ENCODE measurements at places on chromosomes 3 and 15. TPM values are rescaled to one million over a fixed set of nuclear protein-coding genes. Genes with fewer than 3 reads are reported as not detected.

GRCh38 chr3:168155303-168155702 lies 59.6 kb upstream of the GOLIM4 start:
- no peak for DNase-seq

DNA sequence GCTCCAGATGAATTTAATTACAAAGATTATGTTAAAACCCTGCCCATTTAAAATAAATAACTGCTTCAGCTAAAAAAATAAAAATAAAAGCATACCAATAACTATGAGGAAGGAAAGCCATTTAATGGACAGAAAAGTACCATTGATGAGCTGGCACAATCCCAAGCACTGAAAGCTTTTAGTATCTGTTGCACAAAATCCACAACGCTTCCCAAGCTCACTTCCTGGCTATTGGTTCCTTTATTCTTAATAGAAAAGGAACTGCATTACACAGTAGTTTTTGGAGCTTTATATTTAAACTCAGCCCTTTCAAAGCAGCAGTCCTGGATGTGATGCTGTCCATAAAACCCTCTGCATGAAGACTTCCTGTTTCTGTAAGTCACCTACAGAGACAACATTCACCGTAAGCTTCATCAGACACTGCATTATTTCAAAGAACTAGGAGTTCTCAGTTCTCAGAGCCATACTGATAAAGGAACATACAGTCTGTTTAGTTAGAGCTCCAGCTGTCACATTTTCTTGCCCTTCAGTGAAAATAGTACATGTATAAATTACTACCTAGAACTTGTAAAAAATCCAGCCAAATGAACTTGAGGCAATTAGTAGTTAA lies 81.5 kb downstream of the CSNK1G1 start:
- peak; percentile 24 for DNase-seq

GRCh38 chr15:85899927-85900326 lies 105.2 kb upstream of the KLHL25 start:
- no peak for DNase-seq

DNA sequence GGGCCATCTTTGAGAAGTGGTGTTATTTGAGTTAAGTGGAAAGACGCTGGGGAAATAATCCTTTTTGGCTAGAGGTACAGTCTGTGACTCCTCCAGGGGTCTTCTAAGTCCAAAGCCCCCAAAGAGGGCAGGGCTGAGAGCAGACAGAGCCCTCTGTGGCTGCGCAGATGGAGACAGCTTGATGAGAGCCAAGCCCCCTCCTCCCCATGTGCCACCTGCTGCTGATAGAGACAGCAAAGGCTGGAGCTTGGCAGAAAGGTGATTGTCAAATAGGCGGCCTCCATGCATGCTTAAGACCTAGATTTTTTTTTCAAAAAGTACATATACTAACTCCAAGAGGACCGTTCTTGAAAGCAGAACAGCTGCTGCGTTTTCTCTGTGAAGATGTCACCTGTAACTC lies 72.4 kb downstream of the CRYGS start:
- DNase-seq: no peak

DNA sequence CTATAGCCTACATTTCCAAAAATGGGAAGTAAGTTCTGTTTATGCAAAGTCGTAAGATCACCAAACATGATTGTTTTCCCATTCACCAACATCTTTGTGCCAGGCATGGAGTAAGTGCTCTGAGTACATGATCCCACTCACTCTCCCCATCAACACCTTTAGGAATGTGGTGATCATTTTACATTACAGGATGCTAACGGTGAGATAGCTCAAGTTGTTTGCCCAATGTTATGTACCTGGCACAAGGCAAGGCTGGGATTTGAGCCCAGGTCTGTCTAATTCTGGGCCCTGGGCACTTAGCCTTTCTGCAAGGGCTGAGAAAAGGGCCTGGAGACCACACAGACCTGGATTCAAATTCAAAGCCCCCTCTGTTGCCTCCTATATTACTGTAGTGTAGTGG lies 581.7 kb upstream of the CFAP20DC start:
- no peak for DNase-seq

GRCh38 chr3:53236112-53236841 lies 19.5 kb downstream of the TKT start:
- DNase-seq: no peak

Gene NRG4
- polyA plus RNA-seq: not detected

DNA sequence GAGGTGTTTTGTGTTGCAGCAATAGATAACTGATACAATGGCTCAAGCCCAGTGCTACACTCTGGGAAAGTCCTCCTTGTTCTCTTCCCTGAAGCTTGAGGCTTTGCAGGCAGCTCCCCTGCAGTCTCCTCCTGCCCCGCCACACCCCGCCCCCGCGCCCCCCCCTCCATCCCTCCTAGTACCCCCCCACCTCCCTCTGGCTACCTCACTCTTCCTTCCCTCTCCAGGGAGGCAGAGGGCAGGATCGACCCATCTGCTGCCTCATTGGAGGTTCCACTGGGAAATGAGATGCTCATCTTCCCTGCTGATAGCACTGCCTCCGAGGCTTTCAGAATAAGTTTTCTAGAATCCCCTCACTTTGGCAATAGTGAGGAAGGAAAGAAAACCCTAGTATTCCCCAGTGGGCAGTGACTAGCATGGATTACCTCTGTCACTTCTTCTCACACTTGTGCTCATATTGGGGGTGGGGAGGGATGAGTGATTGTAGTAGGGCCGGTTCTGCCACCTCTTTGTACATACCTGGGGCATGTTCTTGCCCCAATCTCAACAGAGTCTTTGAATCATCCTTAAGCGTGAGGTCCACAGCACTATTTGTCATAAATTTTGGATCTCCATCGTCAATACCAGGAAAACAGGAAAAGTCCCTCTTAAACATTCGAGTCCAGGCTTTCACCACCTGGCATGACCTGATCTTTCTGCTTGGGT lies 16.3 kb upstream of the RAB7A start:
- no peak for DNase-seq

DNA sequence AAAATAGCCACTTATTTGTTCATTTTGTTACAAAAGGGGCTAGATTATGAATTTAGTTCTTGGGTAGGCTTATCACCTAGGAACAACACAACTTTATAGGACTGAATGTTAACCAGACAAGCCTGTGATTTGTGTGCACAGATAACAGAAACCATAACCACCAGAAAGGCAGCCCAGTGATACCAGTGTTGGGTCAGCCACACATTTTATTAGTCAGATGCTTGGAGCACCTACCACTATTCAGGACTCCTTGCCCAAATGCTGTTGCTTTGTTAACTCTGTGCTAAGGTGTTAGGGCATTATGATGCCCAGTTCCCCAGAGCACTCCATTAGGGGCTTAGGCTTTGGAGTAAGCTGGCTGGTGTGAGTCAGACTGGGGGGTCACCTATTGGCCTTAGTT lies 22.5 kb downstream of the PLCL2 start:
- DNase-seq: no peak

GRCh38 chr3:139519998-139520737 lies 19.4 kb downstream of the RBP1 start:
- DNase-seq: no peak

DNA sequence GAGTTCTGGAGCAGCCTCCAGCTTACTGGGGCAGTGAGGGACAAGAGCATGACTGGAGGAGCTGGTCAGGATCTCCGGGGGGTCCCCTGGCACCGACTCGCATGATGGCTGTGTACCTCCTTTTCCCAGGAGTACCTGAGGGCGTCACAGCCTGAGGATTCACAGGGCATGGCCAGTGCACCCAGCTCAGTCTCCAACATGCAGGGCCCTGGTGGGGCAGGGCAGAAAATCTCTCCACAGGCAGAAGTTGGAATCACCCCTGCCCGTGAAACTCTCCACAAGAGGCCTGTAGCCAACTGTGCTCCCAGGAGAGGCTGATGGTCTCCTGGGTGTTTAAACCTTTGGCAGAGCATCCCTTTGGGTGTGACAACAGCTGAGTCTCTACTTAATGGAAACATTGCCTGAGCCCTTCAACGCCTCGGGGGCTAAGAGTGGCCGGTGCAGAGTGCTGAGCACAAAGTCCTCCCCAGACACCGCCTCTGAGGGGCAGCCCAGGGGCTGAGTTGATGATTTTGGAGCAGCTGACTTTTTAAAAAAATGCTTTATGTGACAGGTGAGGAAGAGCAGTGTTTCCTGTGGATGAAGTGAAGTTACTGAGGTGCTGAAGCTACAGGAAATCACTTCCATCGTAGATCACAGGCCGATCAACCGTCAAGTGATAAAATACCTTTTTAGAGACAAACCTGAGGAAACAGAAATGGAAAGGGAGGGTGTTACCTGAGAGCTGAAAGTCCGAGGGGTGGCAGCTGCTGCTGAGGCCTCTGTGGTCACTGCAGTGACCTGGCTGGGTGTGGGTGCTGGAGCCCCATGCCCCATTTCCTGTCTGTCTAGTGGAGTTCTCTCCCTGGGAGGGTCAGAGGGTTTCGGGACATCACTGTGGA lies 21.9 kb upstream of the CXCR6 start:
- no peak for DNase-seq

GRCh38 chr3:102830415-102830814 lies 395.6 kb downstream of the ZPLD1 start:
- DNase-seq: no peak

- no peak for DNase-seq
These were observed 32.6 kb downstream of the PLCL2 start for GRCh38 chr3:16917256-16917935.

GRCh38 chr3:177466074-177466473 lies 268.8 kb upstream of the TBL1XR1 start:
- DNase-seq: no peak

GRCh38 chr3:56864090-56864489 lies 62.3 kb upstream of the ARHGEF3 start:
- no peak for DNase-seq

DNA sequence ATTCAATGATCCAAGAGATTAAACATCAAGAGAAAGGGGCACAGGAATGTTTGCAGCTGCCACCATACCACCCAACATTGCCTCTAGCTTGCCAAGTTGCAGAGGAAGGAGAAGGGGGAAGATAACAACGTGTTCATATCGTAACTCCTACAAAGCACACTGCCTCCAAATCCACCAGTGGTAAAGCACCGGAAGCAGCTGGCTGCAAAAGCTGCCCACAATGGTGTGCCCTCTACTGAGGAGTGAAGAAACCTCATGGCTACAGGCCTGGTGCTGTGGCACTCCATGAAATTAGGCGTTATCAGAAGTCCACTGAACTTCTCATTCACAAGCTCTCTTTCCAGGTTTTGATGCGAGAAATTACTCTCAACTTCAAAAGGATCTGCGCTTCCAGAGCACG lies 263.9 kb upstream of the STT3B start:
- no peak for DNase-seq

- DNase-seq: no peak
These were observed 270.5 kb downstream of the TUSC7 start for GRCh38 chr3:116980099-116980498.

Gene KBTBD8
- polyA plus RNA-seq: 0.55 TPM

Gene DNAH12
- polyA plus RNA-seq: 0.03 TPM

DNA sequence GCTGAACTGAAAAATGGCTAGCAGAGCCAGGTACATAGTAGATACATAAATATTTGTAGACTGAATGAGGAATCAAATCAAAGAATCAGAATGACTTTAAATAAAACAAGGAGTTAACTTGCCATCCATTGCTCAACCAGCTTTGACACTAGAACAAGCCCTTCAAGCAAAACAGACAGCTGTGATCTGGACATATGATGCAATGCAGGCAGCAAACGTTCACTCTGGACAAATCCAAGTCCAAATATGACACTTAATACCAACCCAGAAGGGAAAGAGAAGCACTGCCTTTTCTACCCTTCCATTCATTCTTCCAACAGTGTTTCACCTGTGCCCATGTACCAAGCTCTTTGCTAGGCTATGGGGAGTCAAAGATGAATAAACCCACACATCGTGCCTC lies 4.5 kb downstream of the THRB start:
- no peak for DNase-seq

DNA sequence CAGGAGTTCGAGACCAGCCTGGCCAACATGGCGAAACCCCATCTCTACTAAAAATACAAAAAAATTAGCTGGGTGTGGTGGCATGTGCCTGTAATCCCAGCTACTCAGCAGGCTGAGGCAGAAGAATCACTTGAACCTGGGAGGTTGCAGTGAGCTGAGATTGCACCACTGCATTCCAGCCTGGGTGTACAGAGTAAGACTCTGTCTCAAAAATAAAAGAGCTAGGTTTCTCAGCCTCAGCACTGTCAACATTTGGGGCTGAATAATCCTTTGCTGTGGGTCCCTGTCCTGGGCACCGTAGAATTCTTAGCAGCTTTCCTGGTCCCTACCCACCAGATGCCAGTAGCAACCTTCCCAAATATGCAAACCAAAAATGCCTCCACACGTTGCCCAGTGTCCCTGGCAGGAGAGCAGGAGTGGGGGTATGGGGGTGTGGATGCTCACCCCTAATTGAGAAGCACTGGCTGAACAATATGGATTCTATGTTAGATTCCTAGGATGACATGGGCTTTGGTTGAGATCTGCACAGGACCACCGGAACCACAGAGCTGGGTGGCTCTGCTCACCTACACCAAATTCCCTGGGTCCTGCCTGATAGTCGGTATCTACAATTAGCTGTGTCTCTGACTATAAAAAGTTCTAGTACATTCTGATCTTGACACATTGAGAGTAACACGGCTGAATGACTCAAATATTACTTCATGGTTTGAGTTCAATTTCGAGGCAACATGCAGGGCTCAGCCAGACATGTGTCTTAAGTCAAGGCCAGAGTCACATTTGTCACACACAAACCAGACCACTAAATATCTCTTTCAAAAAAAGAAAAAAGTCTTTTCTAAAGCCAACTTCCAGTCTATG lies 577.0 kb upstream of the MDFIC2 start:
- DNase-seq: no peak

GRCh38 chr3:129045675-129046036 lies 14.9 kb upstream of the GP9 start:
- peak; percentile 49 for DNase-seq

Gene GABRB3
- 0.10 TPM for polyA plus RNA-seq

Gene MLF1
- 9.4 TPM for polyA plus RNA-seq

GRCh38 chr3:189839576-189839975 lies 208.4 kb downstream of the TP63 start:
- DNase-seq: no peak

DNA sequence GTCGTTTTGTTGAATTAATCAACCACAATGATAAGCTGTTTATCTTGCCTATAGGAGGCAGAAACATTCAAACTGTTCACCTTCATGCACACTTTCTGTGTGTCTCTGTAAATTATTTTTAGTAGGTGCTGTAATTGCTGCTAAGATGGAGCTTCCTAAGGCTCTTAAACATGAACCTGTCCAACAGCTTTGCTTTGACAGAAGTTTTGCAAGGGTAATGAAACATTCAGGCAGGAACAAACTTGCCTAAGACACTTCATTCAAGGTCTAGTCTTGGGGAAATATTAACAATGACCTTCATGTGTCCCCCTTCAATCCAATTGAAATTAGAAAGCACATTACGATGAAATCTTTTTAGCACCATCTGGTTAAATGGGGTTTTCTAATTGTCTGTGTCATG lies 156.1 kb downstream of the DIPK2A start:
- no peak for DNase-seq

GRCh38 chr3:98530676-98531075 lies 1.1 kb upstream of the GPR15 start:
- DNase-seq: no peak

- DNase-seq: no peak
These were observed 73.3 kb downstream of the FNDC3B start for GRCh38 chr3:172112734-172113120.

Gene TLR9
- not detected for polyA plus RNA-seq

GRCh38 chr3:2036076-2036475 lies 62.6 kb upstream of the CNTN4 start:
- DNase-seq: no peak

Gene MESP2
- 0.21 TPM for polyA plus RNA-seq

Gene CHRM5
- not detected for polyA plus RNA-seq
